ENCODE measurements at places on chromosomes 2 and 18. TPM values are rescaled to one million over a fixed set of nuclear protein-coding genes. Genes with fewer than 3 reads are reported as not detected.

Gene SERPINB10
- total RNA-seq, result not detected

Gene LRRTM1
- 0.18 TPM for total RNA-seq

Gene ATP9B
- total RNA-seq, result 15.5 TPM

Gene SKOR2
- not detected for total RNA-seq

Gene DAPL1
- total RNA-seq, result not detected

Gene C1QL2
- total RNA-seq, result not detected

Gene CYP27C1
- total RNA-seq, result 0.10 TPM
